Umbilical cord (tissue), 2 donors: ENCODE measurements at places on chromosomes 6 and 20. TPM values are rescaled to one million over a fixed set of nuclear protein-coding genes. Genes with fewer than 3 reads are reported as not detected.

Gene GINS1
- 4.3 TPM for total RNA-seq

Gene TMEM217
- total RNA-seq: 3.4 TPM

GRCh38 chr6:5670811-5671561 lies 335.7 kb downstream of the NRN1 start:
- DNase-seq: peak; percentile 22

Gene HAO1
- total RNA-seq: not detected

GRCh38 chr6:155328539-155329459 lies 14.5 kb upstream of the TFB1M start:
- no peak for DNase-seq

Gene WASF1
- 4.8 TPM for total RNA-seq

Gene VSX1
- total RNA-seq: 0.24 TPM

Gene GSS
- total RNA-seq: 39.5 TPM

Gene PTPRK
- total RNA-seq: 15.6 TPM

DNA sequence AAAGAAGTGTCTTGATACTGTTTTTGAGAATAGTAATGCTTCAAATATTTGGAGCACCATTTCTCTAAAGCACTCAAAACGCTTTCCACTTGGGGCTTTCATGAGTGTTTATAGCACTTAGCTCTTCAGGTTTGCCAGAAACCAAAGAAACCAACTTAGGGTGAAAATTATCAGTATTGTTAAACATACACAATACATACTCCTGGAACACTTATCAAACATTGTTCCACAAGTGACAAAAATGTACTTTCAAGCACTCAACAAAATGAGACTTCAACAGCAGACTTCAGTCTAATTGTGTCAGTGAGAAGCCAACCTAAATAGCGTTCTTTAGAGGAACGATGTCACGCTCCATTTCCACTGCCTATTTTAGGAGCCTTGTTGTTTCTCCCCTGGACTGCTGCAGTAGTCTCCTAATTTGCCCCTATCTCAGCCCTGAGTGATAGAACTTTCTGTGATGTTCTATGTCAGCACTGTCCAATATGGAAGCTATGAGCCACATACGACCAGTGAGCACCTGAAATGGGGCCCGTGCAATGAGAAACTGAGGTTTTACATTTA lies 461.3 kb downstream of the KIF16B start:
- no peak for DNase-seq

GRCh38 chr6:71317441-71317840 lies 28.8 kb downstream of the OGFRL1 start:
- DNase-seq: no peak

GRCh38 chr6:143745166-143746133 lies 67.7 kb downstream of the PHACTR2 start:
- peak; percentile 88 for DNase-seq

DNA sequence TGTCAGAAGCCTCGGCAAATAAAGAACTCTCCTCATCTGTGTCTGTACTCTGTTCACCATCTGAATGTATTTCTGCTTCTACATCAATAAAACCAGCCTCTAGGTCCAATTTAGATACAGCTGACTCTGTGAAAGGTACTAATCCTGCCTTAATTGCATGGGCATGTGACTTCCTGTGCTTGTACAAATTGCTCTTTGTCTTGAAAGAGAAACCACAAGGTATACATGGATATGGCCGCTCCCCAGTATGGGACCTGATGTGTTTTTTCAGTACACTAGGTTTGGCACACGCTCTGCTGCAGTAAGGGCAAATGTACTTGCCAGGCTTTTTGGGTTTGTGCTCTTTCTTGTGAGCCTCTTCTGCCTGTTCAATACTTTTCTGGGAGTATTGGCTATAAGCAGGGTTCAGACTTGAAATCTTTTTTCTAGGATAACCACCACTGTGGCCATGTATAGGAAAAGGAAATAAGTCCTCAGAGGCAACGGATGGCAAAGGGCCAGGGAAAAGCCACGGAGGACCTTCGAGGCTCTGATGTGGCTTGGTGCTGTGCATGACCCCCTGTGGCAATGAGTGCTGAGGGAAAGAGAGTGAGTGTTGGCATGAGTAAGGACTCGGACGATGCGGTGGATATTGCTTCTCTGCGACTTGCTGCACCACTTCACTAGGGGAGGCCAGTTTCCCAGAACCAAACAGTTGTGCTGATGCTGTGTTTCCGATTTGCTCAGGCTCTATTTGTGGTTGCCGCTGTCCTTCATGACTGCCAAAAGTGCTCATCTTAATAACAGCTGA lies 170.9 kb downstream of the HIVEP2 start:
- DNase-seq: no peak

DNA sequence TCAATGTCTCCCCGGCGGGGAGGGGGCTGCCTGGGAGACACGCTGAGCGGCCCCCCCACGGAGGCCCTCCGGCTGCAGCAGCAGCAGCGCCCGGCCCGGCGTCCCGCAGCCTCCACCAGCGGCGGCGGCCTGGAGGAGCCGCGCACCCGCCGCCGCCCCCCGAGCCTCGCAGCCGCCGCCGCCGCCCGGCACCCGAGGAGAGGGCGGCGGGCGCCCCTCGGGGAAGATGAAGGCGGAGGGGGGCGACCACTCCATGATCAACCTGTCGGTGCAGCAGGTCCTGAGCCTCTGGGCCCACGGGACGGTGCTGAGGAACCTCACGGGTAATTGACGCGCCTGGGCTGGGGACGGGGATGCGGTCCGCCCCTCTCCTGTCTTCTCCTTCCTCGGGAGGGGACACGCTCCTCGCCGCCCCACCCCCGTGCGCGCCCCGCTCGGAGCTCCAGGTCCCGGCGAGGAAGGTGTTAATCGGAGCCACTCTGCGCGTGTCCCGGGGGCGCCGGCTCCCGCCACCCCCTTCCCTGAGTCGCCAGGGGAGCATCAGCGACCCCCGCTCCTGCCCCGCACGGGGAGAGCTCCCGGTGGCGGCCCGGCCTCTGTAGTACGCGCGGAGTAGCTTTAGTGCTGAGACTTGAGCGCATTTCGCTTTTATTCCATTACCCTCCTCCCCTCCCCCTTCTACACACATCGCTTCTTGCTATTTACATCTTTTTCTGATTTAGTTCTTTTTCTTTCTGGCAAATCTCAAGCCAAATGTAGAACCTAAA lies 686 bp downstream of the TMEM170B start:
- DNase-seq: peak; percentile 35

GRCh38 chr6:106085984-106086813 lies at the start of gene PRDM1:
TSS of gene PRDM1 (plus strand) at chr6:106086336. CDS start at chr6:106086554, 218 bp downstream.
- peak; percentile 44 for DNase-seq

Gene FAM50B
- 3.9 TPM for total RNA-seq

DNA sequence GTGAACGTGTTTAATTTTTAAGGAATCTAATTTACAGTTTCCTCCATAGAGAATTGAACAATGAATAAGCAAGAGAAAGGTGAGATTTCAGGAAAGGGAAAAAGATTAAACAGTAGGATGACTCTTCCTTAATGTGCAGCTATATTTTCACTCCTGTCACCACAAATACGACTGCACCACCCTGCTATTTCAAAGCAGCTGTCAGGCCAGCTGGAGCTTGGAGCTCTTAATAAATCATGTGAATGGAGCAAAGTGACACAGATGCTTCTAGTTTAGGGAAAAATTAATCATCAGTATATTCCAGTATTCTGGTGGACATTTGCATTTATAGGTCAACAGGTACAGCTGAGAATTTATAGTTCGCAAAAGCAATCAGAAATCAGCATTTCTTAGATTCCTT lies 56.5 kb upstream of the PKIB start:
- no peak for DNase-seq

GRCh38 chr6:1841136-1841535 lies 231.4 kb downstream of the FOXC1 start:
- no peak for DNase-seq

Gene DDX27
- total RNA-seq: 20.7 TPM

- DNase-seq: no peak
Observed at GRCh38 chr6:111679126-111679858, 73.6 kb upstream of the TRAF3IP2 start.

DNA sequence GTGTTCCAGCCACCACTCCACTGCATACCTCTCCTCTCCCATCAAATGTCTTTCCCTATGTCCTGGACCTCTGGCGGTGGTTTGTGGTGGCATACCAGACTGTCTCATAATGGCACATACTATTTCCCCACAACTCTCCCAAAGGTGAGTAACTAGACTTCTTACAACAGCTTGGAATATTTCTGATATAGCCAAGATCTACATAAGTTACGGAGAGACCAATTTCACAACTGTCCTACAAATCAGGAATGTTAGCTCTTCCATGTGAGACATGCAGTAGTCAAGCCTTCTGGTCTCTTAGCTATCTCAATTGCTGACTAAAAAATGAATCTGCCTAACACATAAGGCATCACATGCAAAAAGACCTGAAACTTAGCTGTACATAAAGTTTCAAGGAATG lies 588.9 kb downstream of the RNF144B start:
- DNase-seq: no peak

DNA sequence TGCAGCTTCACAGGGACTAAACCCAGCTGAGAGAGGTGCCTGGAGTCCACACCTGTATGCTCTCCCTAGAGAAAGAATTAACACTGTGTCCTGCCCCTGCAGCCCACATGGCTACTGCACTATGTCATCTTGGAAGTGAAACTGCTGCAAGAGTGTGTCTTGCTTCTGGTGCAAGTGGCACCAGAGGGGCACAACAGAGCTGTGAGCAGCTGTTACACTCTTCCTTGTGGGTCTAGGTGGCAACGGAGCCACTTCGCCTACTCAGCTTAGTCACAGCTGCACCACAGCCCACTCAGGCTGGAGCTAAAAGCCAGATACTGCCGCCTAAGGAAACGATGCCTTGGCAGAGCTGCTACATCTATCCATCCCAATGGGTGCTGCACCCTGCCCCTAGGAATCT lies 391.4 kb downstream of the COL12A1 start:
- no peak for DNase-seq

DNA sequence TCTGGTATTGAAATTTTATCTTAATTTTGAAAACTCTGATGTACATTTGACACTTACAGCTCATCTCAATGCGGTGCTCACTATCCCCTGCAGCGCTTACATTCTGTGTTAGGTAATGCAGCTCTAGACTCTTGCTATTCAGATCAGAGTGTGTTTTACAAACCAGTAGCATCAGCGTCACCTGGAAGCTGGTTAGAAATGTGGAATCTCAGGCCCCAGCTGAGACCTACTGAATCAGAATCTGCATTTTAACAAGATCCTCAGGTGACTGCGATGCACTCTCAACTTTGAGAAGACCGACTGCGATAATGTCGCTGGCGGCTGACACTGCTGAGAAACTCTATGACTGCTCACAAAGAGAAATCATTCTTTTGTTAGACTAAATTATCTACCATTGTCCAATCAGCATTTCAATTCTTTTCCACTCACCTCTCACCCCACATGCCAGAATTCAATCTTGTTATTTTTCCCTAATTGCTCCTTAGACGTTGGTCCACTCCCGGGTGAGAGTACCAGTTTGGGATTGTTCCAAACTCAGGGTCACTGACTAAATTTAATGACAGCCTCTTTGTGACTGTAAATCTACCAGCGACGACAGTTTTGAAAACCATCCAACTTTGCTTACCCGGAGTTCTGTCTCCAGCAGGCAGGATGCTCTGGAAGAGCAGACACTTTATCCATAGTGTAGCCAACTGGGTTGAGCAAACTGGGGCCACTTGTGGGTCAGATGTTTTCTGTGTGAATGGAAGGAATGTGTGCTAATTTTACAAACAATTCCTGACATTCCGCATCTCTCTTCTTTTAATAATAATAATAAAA lies 140.1 kb upstream of the BTBD3 start:
- DNase-seq: no peak

DNA sequence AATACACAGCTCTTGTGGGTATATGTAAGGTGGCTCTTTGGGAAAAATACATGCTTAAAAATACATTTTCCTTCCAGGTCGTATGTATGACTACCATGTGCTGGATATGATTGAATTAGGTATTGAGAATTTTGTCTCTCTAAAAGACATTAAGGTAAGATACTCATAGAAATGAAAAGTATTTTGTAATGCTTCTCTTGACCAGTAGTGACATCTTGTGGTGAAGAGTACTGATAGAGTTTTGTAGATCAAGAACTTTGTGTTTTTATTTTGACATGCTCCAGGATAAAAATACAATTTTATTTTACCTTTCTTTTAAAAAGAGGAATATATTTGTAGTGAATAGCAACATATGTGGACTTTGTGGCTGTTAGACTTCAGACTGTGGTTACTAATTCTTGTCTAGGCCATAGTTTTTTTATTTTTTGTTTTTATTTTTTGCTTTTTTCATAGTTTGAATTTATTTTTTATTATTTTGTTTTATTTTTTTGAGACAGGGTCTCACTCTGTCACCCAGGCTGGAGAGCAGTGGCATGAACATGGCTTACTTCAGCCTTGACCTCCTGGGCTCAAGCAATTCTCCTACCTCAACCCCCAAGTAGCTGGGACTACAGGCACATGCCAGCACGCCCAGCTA lies 17.9 kb downstream of the RPF2 start:
- DNase-seq: peak; percentile 46

DNA sequence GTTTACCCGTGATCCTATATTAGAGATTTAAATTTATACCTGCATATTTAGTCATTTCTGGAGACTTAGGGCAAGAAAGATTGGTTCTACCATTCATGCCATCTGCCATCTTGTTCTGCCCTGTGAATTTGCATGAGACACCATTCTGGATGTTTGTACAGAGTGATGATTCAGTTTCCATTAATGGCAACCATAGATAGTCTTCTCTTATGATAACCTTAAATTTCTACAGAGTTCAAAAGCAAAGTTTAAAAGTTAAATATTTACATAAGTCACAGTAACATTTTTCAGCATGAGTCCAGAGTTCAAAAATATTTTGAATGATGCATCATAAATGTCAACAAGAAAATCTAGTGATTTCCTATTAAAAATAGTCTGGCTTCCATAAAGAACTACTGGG lies 23.2 kb downstream of the PLCB1 start:
- no peak for DNase-seq

Gene ARMH2
- total RNA-seq: not detected

Gene FLRT3
- 75.4 TPM for total RNA-seq

Gene HMGA1
- total RNA-seq: 3.1 TPM

- peak; percentile 48 for DNase-seq
Observed at GRCh38 chr6:132964101-132964867, 149.9 kb downstream of the RPS12 start.

DNA sequence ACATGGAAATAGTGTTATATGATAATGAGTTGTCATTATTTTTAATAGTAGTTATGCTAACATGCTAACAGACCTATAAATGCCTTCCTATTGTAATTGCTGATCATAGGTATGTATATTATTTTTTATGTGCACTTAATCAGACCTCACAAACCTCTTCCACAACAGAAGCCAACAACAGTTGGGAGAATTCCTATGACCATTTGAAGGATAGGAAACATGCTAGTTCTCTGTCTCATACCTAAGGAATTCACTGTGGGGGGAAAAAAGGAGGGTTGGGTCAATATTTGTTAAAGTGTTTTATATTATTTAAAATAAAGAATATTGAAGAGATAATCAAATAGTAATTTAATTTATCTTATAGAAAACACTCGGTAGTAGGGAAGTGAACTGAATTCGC lies 990.9 kb downstream of the EPHA7 start:
- DNase-seq: no peak

Gene TFAP2D
- not detected for total RNA-seq

DNA sequence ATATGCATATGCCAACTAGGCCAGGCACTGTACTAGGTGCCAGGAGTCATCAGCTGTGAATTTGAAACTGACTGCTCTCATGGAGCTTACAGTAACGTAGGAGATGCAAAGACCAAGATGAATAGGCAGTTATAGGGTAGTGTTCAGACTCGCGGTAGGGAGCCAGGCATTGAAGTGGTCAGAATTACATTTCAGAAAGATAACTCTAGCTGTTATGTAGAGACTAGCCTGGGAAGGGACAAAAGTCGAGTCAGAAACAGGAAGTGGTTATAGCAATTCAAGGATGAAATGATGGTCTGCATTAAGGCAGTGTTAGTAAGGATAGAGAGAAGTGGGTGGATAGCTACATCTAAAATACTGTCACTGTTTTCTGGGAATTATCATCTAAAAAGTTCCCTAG lies 56.6 kb downstream of the PCMT1 start:
- no peak for DNase-seq
